Inflammatory macrophage treated with lipopolysaccharide for 1 hour (primary cell): ENCODE measurements at places on chromosomes 4 and X.

DNA sequence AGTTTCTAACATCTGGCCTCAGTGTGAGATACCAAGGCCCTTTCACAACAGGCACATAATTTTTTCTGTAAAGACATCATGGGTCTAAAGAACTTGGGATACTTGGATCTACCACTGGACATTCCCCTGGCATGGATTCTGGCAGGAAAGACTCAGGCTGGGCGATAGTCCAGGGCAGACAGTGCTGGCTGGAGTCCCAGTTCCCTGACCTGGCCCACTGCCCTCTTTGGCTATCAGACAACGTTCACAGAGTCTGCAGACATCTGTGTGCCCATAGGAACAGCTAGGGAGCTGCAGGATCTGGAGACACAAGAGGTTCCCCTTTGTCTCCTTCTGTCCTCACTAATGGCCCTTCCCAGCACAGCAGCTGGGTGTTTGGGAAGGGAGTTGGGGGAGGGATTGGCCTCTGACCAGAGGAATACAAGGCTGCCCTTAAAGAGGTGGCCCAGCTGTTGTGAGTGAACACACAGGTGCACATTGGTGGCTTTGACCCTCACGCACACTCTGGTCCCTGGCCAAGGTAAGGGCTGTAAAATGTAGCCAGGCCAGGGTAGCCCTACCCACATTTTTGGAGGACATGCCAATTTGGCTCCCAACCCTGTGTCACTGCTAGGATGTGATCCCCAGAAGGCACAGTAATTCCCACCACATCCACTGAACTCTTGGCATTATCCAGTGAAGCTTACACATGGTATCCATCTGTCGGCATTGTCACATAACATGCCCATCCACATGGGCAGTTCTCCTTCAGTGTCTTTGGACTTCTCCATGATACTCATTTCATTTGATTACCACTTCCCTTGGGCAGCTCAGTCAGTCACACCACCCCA lies 72.3 kb downstream of the SOX3 start:
- DNase-seq: no peak

DNA sequence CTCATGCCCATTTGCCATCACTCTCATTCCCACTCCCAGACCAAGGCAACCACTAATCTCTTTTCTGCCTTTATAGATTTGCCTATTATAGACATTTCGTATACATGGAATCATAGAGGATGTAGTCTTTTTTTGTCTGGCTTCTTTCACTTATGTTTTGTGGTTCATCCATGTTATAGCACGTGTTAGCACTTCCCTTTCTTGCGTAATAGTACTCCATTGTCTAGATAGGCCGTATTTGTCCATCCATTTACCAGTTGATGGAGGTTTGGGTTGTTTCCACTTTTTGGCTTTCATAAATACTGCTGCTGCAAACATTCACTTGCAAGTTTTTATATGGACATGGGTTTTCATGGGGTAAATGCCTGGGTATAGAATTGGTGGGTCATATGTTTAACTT lies 48.4 kb downstream of the KIF4A start:
- DNase-seq: peak; percentile 34

DNA sequence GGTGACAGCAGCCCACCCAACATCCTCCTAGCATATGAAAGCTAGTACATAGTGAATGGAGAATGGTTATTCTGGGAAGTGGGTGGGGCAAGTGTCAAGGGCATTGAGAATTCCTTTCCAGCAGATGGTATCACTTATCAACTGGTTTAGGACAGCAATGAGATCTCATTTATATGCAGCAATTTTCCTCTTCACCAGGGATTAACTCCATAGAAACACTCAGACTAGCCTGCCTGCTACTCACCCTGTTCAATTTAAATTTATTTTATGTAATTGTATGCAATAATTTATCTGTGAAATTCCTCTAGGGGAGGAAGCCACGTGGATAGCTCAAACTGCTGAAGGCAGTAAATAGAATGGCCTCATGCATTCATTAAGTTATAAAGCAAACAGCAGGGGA lies 101.6 kb upstream of the MID1IP1 start:
- no peak for DNase-seq

- no peak for DNase-seq
These were observed 106.3 kb upstream of the ANXA10 start for GRCh38 chr4:167986044-167986443.

- DNase-seq: no peak
These were observed 103.4 kb downstream of the CEP44 start for GRCh38 chr4:174387143-174387542.
